COLO829 (cell line): ENCODE measurements at places on chromosomes 6 and 20.

GRCh38 chr6:160344271-160344670 lies 3.9 kb upstream of the SLC22A3 start:
- DNase-seq = no peak

- DNase-seq = no peak
These were observed 23.2 kb upstream of the FOXP4 start for GRCh38 chr6:41522780-41523548.

DNA sequence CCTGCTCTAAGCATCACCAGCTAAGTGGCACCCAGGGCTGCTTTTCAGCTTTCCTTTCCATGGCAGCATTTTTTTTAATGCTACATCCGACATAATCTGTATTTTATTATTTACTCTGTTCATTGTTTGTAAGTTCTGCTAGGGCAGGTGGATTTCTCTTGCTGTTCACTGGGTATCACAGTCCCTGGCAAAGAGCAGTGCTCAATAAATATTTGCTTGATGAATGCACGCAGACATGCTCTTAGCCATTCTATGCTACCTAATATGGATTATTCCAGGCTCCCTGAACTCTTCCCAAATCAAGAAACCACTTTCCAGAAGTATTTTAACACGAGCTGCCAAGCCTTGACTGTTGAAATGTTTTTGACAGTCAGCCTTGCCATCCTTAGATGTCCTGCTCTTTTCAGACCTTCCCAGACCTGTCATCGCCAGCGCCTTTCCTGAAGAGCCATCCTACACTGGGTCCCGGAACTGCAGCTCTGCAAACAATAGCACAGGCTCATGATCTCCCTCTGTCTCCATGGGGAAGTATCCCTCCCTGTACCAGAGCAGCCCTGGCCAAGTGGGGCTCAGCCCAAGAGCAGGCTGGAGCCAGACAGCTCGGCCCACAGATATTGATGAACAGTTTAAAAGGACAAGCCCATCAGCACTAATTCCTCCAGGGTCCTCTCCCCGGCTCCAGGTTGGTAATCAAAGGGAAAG lies 136.5 kb upstream of the CDH4 start:
- DNase-seq = no peak

- no peak for DNase-seq
These were observed 2.6 kb downstream of the SCUBE3 start for GRCh38 chr6:35216412-35216732.

- DNase-seq = peak; percentile 74
These were observed 63.8 kb upstream of the CLDN20 start for GRCh38 chr6:155200012-155200411.

DNA sequence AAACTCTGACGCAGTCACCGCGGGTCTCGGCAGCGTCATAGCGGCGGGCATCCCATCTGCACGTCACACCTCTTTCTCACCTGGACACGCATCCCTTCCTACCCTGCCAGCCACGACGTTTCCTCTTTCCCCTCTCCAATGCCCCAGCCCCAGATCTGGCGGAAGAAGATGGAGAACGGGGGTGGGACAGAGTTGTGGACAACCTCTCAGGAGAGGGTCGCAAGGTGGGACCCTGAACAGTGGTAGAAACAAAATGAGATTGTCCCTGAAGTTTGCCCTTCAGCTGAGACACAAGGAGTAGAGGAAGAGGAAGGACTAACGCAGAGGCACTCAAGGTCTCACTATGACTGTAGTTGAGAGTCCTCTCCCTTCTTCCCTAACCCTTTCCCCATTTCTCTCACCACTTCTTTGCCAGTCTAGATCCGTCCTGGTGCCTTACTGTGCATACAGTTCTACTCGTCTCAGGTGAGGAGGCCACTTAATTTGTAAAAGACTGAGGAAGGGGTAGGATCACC lies 562 bp downstream of the TRIM39 start:
- no peak for DNase-seq

DNA sequence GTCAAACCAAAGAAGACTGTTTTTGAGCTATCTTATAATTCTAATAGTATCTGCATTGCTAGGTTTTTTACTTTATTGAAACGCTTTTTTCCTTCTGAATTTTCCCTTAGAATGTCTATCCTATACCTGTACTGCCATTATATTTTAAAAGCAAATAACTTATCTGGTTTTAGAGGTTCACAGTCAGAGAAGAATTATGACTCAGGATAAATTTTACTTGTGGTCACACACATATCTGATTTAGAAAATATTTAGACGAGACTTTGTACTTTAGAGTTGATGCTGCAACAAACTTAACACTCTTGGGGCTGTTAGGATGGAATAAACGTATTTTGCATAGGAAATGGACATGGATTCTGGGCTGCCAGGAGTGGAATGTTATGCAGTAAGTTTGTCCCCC lies 33.0 kb downstream of the LMBRD1 start:
- DNase-seq = no peak

GRCh38 chr6:127576874-127577273 lies at the start of gene C6orf58:
Gene C6orf58, plus strand, starts transcription at chr6:127577174. Its CDS starts 12 bp downstream, at chr6:127577186.
- DNase-seq = no peak

- DNase-seq = no peak
These were observed 566.6 kb upstream of the CITED2 start for GRCh38 chr6:139940741-139941729.

DNA sequence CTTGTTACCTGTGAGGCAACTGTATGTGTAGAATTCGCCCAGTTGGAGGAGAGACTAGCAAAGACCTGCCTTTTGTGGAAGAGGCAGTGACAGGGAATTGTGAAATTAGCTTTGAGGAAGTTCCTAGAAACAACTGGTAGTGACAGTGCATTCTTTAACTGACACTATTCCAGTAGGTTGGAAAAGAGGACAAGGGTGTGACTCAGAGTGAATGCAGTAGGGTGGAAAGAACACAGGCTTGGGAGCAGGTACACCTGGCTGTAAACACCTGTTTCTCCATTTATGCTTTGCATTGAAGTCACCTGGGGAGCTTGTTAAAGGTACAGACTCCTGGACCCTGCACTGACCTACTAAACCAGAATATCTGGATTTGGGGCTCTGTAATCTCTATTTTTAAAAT lies 295.7 kb downstream of the PHACTR1 start:
- no peak for DNase-seq

DNA sequence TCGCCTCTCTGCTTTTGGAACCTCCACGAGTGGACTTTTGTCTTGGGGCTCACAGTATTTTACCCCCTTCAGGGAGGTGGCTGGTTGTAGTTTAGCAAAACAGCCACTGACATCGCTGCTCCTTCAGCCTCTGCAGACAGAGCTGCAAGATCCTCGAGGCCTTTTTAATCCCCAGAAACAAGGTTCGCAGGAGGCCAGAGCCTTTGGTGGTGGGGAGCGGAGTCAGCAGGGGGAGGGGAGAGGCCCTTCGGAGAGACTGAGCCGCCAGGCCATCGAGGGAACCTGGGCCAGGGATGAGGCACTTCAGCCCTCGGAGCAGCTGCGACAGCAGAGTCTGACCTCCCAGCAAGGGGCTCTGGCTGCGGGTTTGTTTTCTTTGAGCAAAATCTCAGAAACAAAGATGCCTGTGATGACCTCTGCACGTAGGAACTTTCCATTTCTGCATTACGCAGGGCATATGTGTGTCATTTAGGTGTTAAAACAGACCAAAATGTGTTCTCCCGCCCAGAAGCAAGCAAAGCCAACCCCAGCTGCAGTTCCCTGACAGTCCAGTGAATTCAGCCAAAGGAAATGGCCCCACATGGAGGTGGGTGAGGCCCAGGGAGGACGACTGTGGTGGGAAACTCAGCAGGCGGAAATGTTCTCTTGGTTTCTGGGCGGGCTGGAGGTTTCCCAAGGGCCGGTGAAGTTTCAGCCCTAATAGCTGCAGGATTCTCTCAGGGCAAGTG lies 171.2 kb upstream of the SULF2 start:
- DNase-seq = no peak

DNA sequence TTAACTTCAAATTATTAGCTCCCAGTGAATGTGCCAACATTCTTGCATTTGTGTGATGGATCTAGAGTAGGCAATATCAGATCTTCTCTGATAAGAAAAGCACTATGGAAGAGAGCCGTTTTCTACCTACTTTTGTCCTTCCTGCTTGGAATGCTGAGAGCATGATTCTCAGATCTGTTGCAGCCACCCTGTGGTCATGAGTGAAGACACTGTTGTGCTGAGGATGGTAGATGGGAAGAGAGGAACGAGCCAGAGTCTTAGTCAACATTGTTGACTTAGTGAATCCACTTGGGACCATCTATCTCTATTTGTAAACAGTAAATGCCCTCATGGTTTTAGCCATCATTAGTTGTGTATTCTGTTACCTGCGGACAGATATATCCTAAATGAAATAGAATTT lies 202.6 kb downstream of the CD109 start:
- DNase-seq = no peak

GRCh38 chr6:19972221-19972620 lies 135.1 kb downstream of the ID4 start:
- no peak for DNase-seq

- no peak for DNase-seq
These were observed 1.0 kb downstream of the SLC32A1 start for GRCh38 chr20:38725148-38725901.

DNA sequence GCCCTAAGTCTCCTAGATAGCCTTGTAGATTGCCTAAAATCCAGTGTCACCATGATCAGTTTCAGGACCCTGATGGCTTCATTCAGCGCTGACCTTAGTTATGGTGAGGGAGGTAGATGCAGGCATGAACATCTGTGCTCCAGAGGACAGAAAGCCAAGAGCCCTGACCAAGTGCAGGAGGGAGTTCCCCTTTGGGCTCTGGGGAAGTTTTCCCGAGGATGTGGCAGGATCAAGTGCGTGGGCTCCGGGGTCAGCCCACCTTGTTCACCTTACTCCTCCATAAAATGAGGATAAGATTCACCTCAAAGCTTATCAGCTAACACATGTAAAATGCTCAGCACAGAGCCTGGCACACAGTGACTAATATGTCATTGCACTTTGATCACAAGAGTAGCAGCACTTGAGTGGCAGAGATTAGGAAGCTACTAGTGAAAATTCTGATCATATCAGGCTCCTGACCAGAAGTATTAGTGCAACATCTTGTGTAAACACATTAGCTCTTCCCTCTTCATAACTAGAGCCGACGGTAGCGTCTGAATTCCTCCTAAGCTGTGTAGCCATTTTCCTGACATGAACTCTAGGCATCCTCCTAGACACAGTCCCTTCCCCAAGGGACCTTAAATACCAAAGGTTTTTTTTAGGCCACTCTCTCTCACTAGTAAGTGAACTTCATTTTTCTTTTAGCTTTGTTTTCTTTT lies 125.2 kb downstream of the SULF2 start:
- no peak for DNase-seq

GRCh38 chr20:31937820-31938219 lies 14.0 kb downstream of the PDRG1 start:
- DNase-seq = no peak

DNA sequence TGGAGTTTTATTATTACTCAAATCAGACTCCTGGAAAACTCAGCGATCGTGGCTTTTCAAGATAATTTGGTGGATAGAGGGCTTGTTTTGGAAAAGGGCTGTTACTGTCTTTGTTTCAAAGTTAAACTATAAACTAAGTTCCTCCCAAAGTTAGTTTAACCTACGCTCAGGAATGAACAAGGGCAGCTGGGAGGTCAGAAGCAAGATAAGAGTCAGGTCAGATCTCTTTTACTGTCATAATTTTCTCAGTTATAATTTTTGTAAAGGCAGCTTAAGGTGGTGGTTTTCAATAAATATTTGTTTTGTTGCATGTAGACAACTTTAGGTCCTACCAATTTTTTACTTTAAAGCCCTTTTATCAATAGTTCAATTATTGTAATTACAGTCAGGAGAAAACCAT lies 9.2 kb upstream of the GABRR2 start:
- no peak for DNase-seq

GRCh38 chr6:155050311-155050710 lies 55.2 kb downstream of the TIAM2 start:
- DNase-seq = no peak
